ENCODE measurements at places on chromosomes 11 and 22. TPM values are rescaled to one million over a fixed set of nuclear protein-coding genes. Genes with fewer than 3 reads are reported as not detected.

The YWHAH gene
- total RNA-seq, result 171 TPM

The DDIAS gene
- total RNA-seq, result 13.3 TPM

DNA sequence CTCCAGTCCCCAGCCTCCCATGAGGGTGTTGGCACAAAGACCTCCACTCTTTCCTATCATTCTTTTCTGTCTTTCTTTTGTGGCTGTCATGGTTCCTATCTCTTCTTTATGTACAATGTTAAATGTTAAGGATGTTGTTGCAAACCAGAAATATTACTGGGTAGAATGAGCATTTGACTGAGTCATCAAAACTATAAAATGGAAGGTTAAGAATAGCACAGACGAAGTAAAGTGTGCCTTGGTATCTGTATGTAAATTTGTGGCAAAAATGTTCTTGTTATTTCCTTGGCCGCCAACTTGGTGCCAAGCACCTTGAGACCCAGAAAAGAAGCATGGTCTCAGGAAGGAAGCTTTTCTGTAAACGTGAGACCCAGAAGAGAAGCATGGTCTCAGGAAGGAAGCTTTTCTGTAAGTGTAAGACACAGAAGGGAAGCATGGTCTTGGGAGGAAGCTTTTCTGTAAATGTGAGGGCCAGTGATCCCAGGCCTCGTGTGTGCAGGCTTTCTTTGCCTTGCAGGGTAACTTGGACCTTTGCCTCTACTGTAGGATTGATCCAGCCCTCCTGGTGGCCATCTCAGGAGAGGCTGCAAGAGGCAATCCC is 6.7 kb upstream of the PKP3 start:
- H3K36me3 ChIP-seq, result no peaks in the 10 kb centered on the region
- no peaks in the 10 kb centered on the region for H3K4me1 ChIP-seq
- H3K4me3 ChIP-seq, result no peak overlapping the region
- no peak overlapping the region for H3K27ac ChIP-seq
- DNase-seq, result no peak

DNA sequence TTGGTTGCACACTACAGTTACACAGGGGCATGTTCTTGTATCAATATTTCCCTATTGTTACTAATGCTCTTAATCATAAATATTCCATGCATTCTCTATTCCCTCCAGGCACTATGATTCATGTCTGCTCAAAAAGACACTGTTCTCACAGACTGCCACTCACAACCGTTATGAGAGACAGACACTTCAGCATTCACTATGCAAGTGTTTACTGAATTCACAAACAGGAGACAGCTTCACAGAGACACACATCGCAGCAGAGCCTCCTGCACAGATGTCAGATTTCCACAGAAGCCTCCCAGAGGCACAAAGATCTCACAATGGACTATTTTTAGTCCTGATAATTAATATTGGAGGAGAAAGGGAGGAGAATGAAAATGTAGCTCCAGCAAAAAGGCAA is 930.4 kb downstream of the OPCML start:
- no peak overlapping the region for H3K4me3 ChIP-seq
- H3K36me3 ChIP-seq, result no peaks in the 10 kb centered on the region
- DNase-seq, result no peak
- H3K27me3 ChIP-seq, result no peaks in the 10 kb centered on the region
- no peak overlapping the region for H3K27ac ChIP-seq

DNA sequence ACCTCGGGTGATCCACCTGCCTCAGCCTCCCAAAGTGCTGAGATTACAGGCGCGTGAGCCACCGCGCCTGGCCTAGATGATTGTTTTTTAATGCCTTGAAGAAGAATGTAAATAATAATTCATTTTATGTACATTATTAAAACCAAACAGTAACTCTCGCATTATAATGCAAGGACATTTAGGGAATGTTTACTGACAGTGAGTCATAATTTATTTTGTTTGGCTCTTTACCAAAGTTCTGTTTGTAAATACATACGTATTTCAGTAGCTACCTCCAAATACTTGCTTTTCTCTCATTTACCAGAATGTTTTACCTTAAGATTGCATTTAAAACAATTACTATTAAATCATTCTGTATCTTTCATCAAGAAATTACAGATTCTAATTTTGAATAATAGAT is 3.0 kb downstream of the RAB39A start:
- H3K4me3 ChIP-seq, result no peak overlapping the region
- H3K27ac ChIP-seq, result no peak overlapping the region
- no peak for DNase-seq
- H3K4me1 ChIP-seq, result peaks cover 9% of the 10 kb centered on the region
- H3K27me3 ChIP-seq, result peaks cover 17% of the 10 kb centered on the region

The NEAT1 gene
- 980 TPM for total RNA-seq

- peaks cover 24% of the 10 kb centered on the region for H3K4me1 ChIP-seq
- no peak overlapping the region for H3K27ac ChIP-seq
- no peak overlapping the region for H3K4me3 ChIP-seq
- H3K27me3 ChIP-seq, result no peaks in the 10 kb centered on the region
These were observed 20.3 kb downstream of the AP2A2 start for GRCh38 chr11:945986-946385.

DNA sequence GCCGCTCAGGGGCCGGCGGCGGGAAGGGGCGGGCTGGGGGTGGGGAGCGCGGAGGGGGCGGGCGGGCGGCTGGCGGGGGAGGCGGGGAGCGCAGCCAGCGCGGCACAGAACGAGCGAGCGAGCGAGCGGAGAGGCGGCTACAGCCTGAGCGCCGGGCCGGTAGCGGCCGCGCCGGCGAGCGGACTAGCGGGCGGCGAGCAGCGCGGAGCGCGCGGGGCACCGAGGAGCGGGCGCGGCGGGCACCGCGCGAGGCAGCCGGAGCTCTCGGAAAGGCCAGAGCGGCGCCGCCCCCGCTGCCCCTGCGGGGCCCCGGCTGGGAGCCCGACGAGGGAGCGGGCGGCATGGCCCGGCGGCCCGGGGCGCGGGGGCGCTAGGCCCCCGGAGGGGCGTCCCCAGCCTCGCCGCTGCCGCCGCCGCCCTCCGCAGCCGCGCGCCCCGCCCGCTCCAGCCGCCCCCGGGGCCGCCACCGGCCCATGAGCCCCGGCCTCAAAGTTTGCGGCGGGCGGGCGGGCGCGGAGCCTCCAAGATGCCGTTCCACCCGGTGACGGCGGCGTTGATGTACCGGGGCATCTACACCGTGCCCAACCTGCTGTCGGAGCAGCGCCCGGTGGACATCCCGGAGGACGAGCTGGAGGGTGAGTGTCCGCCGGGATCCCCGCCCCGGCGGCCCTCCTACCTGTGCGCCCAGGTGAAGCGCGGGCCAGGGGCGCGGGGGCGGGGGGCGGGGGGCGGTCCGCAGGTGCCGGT is at the start of gene CABP7:
Gene CABP7, plus strand, starts transcription at position 105 of the 747 bp plus-strand sequence. Its CDS starts 422 bp downstream, at position 527.
- peak within 1 kb of the TSS; percentile 11 for H3K4me3 ChIP-seq
- no peaks in the 10 kb centered on the region for H3K36me3 ChIP-seq
- DNase-seq, result no peak

DNA sequence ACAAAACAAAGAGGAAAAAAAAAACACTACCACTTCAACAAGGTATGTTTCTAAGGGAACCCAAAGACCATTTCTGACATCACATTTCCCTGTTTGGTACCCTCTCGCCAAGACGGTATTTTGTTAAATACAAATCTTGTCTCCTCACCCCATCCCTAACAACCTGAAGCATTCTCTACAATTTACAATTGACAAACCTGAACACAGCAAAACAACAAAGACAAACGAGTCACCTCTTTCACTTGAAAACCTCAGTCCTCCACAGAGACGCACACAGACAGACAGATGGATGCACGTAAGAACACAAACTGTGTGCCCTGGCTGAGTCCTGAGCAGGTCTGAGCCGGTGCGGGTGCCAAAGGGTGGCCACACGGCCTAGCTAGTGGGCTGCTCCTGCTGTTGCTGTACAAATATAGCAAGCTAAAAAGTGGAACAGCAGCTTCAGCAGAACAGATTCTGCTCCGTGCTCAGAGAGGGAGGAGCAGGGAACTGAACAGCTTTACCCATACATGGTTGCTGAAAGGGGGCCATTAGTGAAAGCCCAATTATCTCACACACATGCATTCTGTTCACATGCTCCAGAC is 28.5 kb downstream of the CELF1 start:
- H3K36me3 ChIP-seq, result peaks cover 7% of the 10 kb centered on the region
- H3K4me1 ChIP-seq, result peaks cover 59% of the 10 kb centered on the region
- DNase-seq, result no peak

The C22orf31 gene
- total RNA-seq, result not detected

The RGL4 gene
- 1.9 TPM for total RNA-seq

DNA sequence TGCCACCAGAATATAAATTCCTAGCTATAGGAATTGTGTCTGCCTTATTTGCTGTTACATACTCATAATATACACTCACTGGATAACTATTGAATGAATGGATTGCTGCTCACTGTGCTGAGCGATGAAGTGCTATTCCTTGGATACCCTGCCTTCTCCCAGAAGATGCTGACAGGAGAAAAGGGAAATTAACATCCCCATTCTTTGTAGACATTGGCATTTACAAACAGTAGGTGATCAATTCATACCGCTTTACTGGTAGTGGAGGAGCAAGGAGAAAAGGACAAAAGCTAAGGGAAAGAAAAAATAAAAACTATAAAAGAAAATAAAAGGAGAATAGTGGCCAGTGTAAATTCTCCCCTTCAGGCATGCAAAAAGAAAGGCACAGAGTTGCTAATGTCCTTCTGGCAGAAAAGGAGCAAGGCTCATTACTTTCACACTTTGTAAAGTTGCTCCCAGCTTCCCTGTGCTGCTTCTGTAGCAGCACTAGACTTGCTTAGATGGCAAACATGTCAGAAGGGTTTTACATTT is 183.0 kb downstream of the LUZP2 start:
- H3K36me3 ChIP-seq, result no peaks in the 10 kb centered on the region
- no peak overlapping the region for H3K27ac ChIP-seq
- DNase-seq, result no peak
- no peak overlapping the region for H3K4me3 ChIP-seq
- no peaks in the 10 kb centered on the region for H3K4me1 ChIP-seq
- H3K27me3 ChIP-seq, result no peaks in the 10 kb centered on the region

GRCh38 chr11:60371386-60371785 is 6.9 kb upstream of the MS4A7 start:
- no peak overlapping the region for H3K4me3 ChIP-seq
- no peaks in the 10 kb centered on the region for H3K36me3 ChIP-seq
- no peaks in the 10 kb centered on the region for H3K27me3 ChIP-seq
- peaks cover 8% of the 10 kb centered on the region for H3K4me1 ChIP-seq

GRCh38 chr11:113628912-113629311 is 77.2 kb downstream of the TMPRSS5 start:
- H3K27ac ChIP-seq, result no peak overlapping the region
- no peak for DNase-seq
- no peaks in the 10 kb centered on the region for H3K27me3 ChIP-seq
- no peak overlapping the region for H3K4me3 ChIP-seq
- H3K4me1 ChIP-seq, result no peaks in the 10 kb centered on the region
- no peaks in the 10 kb centered on the region for H3K36me3 ChIP-seq

The CALCA gene
- not detected for total RNA-seq

The LMNTD2 gene
- 6.0 TPM for total RNA-seq

- no peaks in the 10 kb centered on the region for H3K27me3 ChIP-seq
- H3K4me3 ChIP-seq, result no peak overlapping the region
- no peak for DNase-seq
- peaks cover 9% of the 10 kb centered on the region for H3K4me1 ChIP-seq
These were observed 355.6 kb upstream of the DDI1 start for GRCh38 chr11:103680826-103681225.

- no peaks in the 10 kb centered on the region for H3K27me3 ChIP-seq
- no peak overlapping the region for H3K27ac ChIP-seq
- H3K4me1 ChIP-seq, result no peaks in the 10 kb centered on the region
- no peak overlapping the region for H3K4me3 ChIP-seq
- no peaks in the 10 kb centered on the region for H3K36me3 ChIP-seq
- no peak for DNase-seq
These were observed 114.1 kb downstream of the FAR1 start for GRCh38 chr11:13782390-13783075.

DNA sequence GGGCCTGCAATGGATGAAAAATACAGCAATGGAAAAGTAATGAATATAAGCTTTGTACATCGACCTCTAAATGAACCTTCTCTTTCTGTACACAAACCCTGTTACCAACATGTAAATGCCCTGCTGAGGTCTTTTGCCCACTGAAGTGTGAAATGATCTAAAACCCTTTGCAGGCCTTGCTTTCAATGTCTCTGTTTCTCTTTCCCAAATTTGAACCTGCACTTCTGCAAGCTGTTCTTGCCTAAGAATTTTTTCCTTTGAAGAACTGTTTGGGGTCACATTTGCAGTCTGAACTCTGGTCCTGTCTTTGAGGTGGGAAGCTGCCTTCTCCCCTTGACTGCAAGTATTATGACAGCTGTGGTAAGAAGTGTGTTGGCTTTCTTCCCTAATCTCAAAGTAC is 1237.1 kb downstream of the FAM181B start:
- no peaks in the 10 kb centered on the region for H3K27me3 ChIP-seq
- H3K36me3 ChIP-seq, result no peaks in the 10 kb centered on the region
- no peaks in the 10 kb centered on the region for H3K4me1 ChIP-seq

DNA sequence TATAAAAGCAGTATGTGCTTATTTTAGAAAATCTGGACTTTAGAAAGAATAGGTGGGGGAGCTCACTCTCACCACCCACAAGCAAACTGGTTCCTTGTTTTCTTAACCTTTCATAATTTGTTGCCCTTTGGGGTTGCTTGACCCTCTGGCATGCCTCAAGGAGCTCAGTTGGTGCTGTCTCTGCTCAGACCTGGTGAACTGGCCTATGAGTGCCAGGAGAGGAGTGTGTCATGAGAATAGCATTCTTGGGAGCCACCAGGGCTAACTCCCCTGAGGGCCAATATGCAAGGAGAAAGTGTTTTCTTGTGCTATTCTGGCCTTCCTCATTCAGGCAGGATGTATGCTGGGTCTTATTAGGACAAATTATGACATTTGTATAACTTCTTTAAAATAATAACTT is 21.0 kb upstream of the AMOTL1 start:
- no peak for DNase-seq
- H3K4me3 ChIP-seq, result no peak overlapping the region
- H3K27me3 ChIP-seq, result no peaks in the 10 kb centered on the region
- H3K4me1 ChIP-seq, result peaks cover 5% of the 10 kb centered on the region

DNA sequence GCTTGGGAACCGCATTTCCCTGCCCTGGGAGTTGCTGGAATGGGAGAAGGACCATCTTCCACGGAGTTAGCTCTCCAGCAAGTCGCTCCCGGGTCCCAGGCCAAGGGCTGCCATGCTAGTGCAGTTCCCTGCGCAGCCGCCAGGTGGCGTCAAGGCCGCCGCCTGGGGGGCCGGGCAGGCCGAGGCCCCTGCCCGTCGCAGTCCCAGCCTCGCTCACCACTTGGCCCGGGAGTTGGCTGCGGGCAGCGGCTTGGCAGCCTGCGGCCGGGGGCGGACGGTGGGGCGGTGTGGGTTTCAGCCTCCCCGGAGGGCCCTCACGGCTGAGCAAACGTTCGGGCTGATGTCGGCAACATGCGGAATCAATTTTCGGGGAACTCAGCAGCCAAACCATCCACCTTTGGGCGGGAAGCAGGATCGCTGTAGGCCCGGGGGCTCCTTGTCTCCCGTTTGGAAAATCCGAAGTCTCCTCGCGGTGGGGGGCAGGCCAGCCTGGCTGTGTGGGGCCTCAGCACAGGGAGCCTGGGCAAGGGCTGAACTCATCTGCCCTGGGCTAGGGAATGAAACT is 415.1 kb downstream of the SOX6 start:
- no peaks in the 10 kb centered on the region for H3K36me3 ChIP-seq
- no peak overlapping the region for H3K27ac ChIP-seq
- no peaks in the 10 kb centered on the region for H3K27me3 ChIP-seq
- DNase-seq, result no peak
- H3K4me1 ChIP-seq, result no peaks in the 10 kb centered on the region

The EXT2 gene
- total RNA-seq, result 53.7 TPM

Data from lower lobe of right lung (tissue), 2 donors.